HS-5 (cell line): ENCODE measurements at places on chromosomes 7 and 10.

DNA sequence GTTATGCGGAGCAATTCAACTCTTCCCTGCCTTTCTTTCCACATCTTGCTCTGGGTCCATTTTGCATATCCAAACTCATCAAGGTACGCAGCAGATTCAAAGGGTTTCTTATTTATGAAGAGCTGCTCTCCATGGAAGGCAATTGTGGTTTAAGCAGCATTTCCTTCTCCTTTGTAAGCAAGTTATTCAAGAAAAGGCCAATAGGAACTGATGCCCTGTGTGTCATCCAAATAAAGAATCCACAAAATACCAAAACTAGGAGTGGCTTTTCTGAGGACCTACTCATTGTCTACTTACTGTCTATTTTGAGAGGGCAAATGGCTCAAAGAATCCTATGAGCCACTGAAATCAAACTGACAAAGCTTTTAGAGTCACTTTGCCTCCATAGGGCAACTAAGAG is 253.1 kb downstream of the PTEN start:
- peak; percentile 25 for DNase-seq

- DNase-seq = no peak
Observed at GRCh38 chr10:34339816-34340553, 475.1 kb downstream of the PARD3 start.

DNA sequence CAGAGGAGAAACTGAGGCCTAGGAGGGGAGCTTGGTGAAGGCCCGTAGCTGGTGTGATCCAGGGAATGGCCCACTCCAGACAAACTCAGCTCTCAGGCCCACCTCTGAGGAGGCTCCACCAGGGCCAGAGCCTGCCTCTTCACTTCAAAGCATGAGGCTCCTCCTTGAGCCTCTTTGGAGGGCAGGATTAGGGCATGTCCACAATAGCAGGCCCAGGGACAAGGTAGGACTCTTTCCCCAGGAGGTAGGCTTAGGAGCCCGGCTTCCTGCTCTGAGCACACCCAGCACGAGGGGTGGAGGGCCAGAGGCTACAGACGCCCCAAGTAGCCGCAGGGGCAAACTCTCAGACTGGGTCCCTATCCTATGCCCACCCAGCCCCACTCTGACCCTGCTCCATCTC is 164.6 kb upstream of the ZMIZ1 start:
- DNase-seq = no peak

- no peak for DNase-seq
Observed at GRCh38 chr10:97570789-97571471, 1.6 kb upstream of the ANKRD2 start.

GRCh38 chr10:120931999-120932398 is 80.8 kb downstream of the WDR11 start:
- no peak for DNase-seq

DNA sequence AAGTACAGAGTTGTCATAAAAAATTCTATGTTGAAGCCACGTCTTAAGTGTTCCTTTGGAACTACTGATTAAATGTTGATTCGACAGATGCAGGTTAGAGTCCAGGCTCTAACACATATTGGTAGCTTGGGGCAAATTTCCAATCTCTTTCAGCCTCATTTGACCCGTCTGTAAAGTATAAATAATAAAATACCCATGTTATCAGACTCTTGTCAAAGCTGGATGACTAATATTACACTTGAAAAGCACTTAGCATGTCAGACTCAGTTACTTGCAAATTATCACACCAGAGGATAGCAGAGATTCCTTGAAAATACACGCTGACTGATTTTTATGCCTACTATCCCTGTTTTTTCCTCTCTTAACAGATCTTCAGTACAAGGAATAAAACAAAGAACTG is 18.1 kb upstream of the MACC1 start:
- no peak for DNase-seq

DNA sequence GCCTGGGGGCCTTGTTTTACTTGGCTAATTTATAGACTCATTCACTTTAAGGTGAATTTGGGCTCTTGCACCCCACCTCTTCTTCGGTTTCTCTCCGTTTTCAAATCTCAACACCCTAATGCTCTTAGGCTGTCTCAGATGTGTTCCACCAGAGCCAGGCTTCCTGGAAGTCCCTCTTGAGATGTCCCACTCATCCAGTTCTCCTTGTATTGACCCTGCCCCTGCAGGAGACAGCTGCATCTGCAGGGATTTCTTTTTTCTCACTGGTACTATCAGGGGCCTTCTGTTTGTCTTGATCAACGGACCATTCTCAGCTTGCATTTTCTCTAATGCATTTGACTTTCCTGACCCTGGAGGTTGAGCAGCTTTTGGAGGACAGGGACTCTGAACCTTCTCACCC is 279.5 kb downstream of the GALNT17 start:
- DNase-seq = no peak

GRCh38 chr10:15222511-15222910 is 54.0 kb upstream of the NMT2 start:
- DNase-seq = no peak

DNA sequence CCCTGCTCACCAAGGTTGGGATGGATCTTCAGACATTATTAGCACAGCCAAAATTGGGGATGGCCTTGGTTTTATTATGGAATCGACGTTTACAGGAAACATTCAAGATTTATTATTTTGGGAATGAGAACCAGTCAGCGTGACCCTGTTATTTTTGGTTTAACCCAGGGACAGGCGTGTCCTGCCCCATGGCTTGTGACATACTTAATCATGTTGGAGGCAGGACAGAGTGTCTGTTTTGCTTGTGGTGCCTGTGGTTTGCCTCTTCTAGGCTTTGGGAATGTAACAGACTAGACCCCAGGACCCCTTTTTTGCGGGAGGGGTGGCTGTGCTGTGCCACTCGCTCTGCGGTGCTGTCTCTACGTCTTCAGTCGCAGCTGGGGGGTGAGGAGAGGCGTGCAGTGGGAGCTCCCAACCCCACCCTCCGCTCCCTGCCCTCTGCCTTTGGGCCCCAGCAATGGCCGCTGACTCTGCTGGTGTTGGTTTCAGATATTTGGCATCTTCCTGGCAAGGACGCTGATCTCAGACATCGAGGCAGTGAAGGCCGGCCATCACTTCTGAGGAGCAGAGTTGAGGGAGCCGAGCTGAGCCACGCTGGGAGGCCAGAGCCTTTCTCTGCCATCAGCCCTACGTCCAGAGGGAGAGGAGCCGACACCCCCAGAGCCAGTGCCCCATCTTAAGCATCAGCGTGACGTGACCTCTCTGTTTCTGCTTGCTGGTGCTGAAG is 20.1 kb upstream of the SH2D4B start:
- no peak for DNase-seq

GRCh38 chr7:13724977-13725566 is 264.4 kb downstream of the ETV1 start:
- no peak for DNase-seq

DNA sequence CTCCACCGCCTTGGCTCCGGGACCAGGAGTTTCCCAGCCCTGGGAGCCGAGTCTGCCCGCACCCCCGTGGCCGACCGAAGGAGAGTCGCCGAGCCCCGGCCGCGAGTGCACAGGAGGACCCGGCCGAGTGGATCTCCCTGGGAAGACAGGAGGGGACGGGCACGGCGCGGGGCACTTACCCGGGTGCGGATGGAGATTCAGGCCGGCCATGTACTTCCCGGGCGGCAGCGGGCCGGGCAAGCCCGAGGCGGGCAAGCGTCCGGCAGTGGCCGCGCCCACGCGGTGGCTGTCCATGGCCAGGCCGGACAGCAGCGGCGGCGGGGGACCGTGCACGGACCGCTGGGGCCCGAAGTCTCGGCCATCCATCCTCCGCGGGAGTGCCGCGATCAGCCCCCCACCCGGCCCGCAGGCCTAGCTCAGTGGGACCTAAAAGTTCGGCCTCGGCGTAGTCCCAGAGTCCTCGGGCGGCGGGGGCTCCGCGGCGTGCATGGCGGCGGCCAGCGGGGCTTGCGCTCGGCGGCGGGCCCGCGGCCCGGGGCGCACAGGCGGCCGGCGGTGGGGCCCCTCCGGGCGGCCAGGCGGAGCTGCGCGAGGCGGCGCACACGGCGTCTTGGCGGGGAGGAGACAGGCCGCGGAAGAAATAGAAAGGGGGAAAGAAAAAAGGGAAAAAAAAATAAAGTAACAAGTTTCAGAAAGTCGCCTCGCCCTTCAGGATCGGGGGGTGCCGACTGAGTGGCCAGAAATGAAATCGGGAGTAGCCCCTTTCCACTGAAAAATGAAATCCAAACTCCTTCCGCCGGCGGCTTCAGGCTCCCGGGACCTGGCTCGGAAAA is 2.5 kb downstream of the TNRC18 start:
- DNase-seq = no peak

- DNase-seq = no peak
Observed at GRCh38 chr10:114761205-114762193, 60.1 kb upstream of the FHIP2A start.

- no peak for DNase-seq
Observed at GRCh38 chr10:61063901-61064300, 119.9 kb upstream of the RHOBTB1 start.

DNA sequence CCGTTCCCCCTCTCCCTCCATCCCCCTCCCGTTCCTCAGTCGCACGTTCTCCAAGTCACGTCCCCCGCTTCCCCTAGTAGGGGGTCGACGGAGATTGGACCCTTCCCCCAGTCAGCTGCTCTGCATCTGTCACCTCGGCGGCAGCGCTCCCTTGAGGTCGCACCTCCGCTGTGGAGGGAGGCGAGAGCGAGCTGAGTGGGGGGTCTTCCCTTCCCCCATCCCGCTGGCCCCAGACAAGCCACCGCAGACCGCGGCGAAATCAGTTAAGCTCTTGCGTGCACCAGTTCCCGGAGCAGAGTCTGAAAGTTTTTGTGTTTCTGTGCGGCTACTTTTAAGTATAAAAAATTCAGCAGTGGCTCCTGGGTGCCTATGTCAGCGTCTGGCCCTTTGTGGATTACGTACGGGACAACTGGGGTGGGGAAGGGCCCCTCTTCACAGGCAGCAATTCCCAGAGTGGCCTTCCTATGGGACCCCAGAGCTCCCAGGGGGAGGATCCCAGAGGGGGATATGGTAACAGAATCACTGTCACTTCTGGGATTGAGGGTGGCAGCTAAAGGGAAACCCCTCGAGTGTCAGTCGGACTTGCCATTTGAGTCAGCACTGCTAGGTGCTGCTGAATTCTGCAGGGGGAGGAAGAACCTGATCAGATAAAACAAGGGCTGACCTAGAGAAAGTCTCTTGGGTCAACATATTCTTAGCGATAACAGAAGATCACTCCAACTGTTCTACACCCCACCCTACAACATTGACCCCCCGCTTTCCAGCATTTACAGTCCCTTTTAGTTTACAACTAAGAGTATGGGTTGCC is 12.5 kb upstream of the DDIT4 start:
- DNase-seq = no peak

DNA sequence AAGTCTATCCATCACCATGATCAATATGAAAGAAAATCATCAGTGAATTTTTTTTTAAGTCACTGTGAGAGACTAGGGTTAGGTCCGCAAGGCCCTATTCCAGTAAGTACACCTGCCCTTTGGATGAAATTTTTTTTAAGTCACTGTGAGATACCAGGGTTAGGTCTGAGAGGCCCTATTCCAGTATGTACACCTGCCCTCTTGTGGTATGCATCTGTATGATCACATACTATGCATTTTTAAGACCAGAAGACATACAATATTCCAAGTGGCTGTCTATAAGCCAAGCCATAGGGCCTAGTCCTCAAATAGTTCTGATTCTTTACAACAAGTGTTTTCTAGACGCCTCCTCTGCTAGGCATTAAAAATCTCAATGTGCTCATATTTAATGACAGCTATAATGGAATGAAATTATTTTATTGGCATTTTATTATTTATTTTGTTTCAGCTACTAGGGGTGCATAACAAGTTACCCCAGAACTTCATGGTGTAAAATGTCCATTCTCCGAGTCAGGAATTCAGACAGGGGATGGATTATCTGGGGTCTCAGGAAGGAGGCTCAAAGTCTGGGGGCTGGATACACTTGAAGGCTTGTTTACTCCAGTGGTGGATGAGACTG is 53.1 kb downstream of the TEX36 start:
- DNase-seq = no peak

DNA sequence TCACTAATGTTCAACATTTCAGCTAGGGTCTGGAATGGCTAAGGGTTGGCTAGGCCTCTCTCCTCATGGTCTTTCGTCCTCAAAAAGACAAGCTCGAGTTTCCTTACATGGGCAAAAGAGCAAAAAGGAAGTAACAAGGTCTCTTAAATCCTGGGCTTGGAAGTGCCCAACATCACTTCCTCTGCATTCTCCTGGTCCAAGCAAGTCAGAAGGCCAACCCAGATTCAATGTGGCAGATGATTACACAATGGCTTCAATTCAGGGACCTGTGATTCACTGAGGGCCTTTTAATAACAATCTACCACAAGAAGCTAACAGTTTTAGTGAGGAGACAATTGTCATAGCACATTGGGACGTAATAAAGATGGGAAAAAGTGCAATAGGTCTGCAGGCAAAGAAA is 4.4 kb upstream of the NUP205 start:
- DNase-seq = no peak

- DNase-seq = no peak
Observed at GRCh38 chr7:101586906-101587677, 42.0 kb downstream of the MYL10 start.

- no peak for DNase-seq
Observed at GRCh38 chr10:21519941-21520436, 5.5 kb downstream of the SKIDA1 start.

GRCh38 chr10:133616371-133617130 is 10.0 kb downstream of the FRG2B start:
- DNase-seq = no peak

- DNase-seq = no peak
Observed at GRCh38 chr7:14938181-14938580, 35.6 kb upstream of the DGKB start.

- DNase-seq = no peak
Observed at GRCh38 chr10:95861386-95861785, 46.4 kb upstream of the CC2D2B start.

DNA sequence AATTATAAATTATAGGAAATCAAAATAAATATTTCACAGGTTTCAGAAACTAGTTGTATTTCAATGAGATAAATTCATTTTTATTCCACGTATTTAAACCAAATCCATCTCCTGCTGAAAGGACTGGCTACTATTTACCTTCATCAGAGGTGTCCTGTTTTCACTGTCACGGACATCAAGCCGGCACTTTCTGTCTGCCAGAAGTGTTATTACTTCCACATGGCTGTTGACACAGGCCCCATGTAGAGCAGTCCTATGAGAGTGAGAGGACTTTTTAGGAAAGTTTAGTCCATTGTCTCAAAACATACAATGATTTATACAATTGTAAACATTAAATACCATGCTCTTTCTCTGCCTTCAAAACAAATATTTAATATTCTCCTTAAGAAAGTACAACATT is 100.4 kb upstream of the ACBD5 start:
- DNase-seq = no peak

DNA sequence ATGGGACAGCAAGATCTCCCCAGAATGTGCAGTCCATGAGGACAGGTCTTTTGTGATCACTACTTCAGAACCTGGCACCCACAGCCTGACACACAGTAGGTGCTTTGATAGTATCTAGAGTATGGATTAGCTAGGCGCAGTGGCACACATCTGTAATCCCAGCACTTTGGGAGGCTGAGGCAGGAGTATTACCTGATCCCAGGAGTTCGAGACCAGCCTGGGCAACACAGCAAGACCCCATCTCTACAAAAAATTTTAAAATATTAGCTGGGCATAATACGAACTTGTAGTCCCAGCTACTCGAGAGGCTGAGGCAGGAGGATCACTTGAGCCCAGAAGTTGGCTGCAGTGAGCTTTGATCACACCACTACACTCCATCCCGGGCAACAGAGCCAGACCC is 22.3 kb upstream of the ARPC1B start:
- no peak for DNase-seq

- no peak for DNase-seq
Observed at GRCh38 chr10:93726024-93726423, 23.6 kb upstream of the FRA10AC1 start.
